ENCODE measurements at places on chromosomes 3 and 15.

DNA sequence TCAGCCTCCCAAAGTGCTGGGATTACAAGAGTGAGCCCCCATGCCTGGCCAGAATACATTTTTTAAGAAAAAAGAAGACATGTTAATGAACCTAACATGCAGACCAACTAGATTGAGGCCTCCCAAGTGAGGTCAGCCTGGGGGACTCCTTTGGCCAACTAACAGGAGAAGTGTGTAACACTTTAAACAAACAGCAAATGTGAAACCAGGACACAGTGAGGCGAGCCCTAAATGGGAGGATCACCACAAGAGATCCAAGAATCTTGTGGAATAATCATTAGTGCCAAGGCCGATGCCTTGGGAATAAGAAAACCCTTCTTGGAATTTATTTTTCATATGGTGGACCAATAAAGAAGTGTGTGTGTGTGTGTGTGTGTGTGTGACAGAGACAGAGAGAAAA, 73.9 kb downstream of the ATP10A start:
- no peak for DNase-seq

GRCh38 chr15:44530653-44531052, 6.3 kb upstream of the EIF3J start:
- DNase-seq = no peak

- DNase-seq = no peak
Observed at GRCh38 chr3:116034794-116035193, 410.5 kb downstream of the LSAMP start.

DNA sequence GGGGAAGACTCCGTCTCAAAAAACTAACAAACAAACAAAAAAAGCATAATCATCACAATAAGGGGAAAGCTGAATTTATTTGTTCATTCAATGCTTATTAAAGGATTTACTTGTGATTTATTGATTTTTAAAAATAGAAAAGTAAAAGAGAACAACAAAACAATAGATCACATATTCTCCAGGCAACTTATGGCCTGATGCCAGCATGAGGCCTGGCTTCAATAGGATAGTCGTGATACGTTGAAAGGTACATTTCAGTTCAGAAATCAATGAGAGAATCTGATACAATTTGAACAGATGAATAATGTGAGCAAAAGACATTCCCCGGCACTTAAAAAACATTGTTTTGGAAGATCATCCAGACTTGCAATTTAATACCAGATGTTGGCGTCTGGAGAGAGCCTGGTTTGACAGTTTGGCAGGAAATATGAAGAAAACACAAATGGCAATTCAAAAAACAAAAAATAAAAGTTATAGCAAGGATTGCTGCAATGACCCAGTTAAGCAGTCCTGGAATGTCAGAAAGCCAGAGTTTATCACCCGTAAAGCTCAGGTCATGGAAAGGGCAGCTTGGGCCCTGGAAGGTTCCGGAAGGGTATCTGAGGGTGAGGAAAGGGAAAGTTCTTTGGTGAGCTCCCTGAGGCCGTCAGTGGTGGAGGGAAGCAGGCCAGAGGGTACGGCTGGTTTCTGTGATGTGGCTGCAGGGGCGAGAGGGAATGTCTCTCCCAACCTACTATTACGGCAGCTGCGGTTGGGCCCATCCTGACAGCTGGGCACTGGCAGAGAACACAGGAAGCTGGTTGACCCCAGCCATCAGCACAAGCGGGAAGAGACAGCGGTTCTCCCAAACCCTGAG, 230.2 kb upstream of the HES1 start:
- DNase-seq = no peak

- no peak for DNase-seq
Observed at GRCh38 chr3:189099031-189099471, 72.7 kb upstream of the TPRG1 start.

DNA sequence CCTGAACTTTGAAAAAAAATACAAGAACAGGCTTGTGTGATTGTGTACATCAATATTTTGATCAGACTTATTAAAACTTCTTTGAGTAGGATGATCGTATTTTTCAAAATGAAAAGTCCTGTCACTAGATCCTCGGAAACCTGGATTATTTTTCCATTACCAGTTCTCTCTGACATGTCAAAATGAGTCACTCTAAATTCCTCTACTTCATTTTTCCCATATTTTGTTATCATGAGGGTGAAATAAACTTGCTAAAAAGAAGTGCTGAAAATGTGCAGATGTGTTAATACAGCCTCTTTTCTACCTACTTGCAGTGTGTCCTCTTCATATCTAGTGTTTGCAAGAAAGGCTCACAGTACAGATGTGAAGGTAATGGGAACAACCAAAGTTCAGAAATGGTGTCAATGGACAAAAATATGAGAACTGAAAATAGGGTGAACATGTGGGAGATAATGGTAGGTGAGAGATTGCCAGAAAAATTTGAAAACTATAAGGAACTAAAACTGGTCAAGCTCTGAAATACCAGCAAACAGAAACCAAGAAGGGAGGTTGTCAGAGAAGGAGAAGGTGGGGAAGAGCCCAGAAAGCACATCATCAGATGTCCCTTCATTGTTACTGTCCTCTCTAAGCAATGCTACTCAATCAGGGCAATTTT, 108.2 kb downstream of the EOMES start:
- no peak for DNase-seq

- DNase-seq = no peak
Observed at GRCh38 chr15:60485365-60486055, 6.6 kb upstream of the ICE2 start.

GRCh38 chr15:31230630-31231485, 95.8 kb upstream of the KLF13 start:
- DNase-seq = no peak

DNA sequence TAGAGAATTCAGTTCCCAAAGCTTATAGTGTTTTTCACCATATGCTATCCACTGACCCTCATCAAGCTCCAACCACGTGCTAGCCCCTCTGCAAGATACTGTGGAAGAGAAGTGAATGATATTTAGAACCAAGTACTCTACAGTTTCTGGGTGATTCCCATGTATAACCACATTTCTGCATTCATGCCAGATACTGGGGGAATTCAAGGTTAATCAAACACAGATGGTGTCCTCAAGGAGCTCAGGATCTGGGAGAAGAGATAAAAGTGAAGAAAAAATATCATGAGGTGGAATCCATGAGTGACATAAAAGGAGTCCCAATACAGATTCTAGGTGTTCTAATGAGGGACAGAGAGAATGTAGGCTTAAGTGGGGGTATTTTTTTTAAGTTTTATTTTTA, 195.8 kb downstream of the FHIT start:
- DNase-seq = no peak

DNA sequence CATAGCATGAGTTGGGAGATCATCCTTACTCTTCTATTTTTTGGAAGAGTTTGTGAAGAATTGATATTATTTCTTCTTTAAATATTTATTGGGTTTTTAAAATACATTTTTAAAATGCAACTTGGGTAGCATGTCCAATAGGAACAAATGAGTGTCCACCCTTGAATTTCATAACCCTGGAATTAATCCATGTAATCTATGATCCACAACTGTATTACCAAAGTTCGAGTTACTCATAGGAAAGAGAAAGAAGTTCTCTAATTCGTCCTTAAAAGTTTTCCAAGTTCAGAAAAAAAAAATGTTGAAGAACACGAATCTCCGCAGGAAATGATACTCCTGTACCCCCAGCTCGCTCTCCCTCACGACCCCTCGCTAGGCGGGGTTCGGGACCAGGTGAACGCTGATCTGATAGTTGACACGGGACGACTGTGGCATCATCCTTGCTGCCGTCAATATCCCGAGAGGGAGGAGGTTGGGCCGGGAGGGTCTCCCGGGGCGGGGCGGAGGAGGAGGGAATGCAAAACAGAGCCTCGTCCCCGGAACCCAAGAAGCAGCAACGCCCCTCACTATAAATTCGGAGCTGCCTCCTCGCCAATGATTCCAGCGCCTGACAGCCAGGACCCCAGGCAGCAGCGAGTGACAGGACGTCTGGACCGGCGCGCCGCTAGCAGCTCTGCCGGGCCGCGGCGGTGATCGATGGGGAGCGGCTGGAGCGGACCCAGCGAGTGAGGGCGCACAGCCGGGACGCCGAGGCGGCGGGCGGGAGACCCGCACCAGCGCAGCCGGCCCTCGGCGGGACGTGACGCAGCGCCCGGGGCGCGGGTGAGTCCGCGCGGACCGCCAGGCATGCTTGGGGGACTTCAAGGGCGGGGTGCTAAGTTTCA, at the start of gene AGTR1:
AGTR1 (plus strand) TSS at position 598 of the 884 bp plus-strand sequence. CDS start 43,133 bp downstream, outside the sequence.
- no peak for DNase-seq

- DNase-seq = no peak
Observed at GRCh38 chr3:142615171-142615570, 19.0 kb downstream of the PLS1 start.

DNA sequence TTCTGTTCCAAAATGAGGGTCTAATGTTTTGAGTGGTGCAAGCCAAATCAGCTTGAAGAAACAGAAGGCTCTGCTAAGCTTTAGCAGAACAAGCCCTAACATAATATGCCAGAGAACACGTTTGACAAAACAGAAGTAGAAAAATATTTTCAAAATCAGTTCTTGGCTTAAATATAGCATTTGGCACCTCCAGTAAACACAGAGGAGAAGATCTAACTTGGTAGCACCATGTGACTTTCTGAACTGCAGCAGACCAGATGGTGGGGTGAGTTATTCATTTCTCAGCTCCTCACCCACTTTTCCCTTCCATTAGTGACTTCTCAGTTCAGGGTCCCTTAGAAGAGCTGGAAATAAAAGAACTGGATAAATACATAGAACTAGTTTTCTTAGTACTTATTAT, 395.8 kb downstream of the MAGI1 start:
- no peak for DNase-seq

- no peak for DNase-seq
Observed at GRCh38 chr15:42453826-42454225, 37.1 kb downstream of the ZNF106 start.

DNA sequence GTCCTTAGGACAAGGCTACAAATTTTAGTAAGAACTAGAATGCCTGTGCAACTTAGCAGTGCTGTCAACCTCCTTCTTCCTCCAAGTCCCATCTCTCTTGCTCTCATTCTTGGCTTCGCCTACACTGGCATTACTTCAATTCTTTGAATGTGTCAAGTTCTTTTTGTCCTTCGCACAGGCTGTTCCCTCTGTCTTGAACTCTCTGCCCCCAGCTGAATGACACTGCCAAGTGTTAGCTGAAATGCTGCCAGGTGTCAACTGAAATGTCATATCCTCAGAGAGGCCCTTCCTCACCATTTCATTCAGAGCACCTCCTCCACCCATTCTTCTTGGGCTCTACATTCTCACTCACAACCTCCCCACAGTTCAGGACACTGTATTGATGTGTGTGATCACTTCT, 48.8 kb upstream of the PSMD6 start:
- DNase-seq = no peak

DNA sequence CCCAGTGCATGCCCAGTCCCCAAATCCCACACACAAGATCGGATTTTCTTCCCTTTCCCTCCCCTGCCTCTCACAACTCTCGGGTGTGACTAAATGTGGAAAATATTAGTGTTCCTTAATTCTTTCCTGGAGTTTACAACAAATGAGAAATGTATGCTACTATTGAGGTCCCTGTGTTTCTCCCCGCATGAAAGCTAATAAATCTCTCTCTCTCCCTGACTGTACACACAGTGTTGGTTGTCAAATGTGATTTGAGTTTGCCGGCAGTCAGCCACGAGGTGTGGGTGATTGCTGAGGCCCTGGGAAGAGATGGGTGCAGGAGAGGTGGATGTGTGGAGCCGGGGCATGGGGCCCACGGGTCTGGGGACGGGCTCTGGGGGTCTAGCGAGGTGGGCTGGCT, 161.4 kb upstream of the IQSEC1 start:
- no peak for DNase-seq

DNA sequence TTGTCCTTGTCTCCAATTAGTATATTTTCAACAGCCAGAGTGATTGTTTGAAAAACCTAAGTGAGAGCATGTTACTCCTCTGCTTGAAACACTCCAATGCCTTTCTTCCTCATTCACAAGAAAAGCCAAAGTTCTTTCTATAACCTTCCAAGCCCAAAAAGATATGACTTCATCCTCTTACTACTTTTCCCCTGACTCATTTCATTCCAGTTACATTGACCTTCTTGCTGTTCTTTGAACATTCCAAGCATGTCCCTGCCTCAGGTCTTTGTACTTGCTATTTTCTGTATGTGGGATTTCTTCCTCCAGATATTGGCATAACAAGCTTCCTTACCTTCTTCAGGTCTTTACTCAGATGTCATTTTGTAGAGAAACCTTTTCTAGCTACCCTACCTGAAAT, 28.3 kb downstream of the EHHADH start:
- DNase-seq = no peak

- no peak for DNase-seq
Observed at GRCh38 chr15:95439922-95440376, 890.6 kb upstream of the NR2F2 start.

DNA sequence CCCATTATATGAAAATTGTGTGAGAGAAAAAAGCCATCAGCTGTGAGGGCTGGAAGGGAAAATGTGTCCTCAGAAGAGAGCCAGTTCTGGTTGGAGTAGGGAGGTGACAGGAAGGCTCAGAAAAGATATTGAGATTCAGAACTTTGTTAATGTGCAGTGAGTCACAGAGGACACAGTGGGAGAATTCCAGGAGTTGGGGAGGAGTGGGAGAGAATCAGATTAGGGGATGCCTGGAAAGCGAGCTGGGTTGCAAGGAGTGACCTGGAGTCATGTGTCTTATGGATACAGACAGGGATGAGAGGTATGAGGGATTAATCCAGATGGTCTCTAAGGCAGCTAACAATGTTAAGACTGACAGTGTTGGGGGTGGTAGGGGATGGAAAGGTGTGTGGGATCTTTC, 67.5 kb downstream of the CHST2 start:
- DNase-seq = no peak

GRCh38 chr3:7650466-7650865, 789.6 kb downstream of the GRM7 start:
- DNase-seq = no peak

- no peak for DNase-seq
Observed at GRCh38 chr3:158295771-158296170, 185.9 kb downstream of the RSRC1 start.

DNA sequence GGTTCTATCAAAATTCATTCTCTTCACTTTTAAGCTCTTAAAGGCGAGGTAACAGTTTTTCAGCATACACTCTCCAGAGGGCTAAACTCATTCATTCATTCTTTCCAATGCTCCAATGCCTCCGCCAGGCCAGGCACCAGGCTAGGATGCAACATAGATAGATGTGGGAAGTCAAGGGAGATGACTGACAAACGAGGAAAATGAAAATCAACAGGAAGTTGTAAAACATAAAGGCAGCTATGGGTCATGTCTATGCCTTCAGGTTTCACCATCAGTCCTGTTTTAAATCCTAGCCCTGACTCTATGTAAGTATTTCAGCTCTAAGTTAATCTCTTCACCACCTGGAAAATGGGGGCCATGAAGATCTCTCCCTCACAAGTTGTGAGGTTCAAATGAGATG, 797.9 kb downstream of the FHIT start:
- no peak for DNase-seq
